ENCODE measurements at places on chromosomes 2 and 18. TPM values are rescaled to one million over a fixed set of nuclear protein-coding genes. Genes with fewer than 3 reads are reported as not detected.

The IGFBP2 gene
- 10.6 TPM for total RNA-seq

The KCNK3 gene
- total RNA-seq: not detected

The CFC1 gene
- total RNA-seq: not detected

The GNAL gene
- total RNA-seq: 0.16 TPM

The PEX13 gene
- 13.7 TPM for total RNA-seq

The SANBR gene
- 17.4 TPM for total RNA-seq

The MAL gene
- not detected for total RNA-seq

The RNF152 gene
- 12.8 TPM for total RNA-seq

The CAPN14 gene
- total RNA-seq: 0.16 TPM

The AKAIN1 gene
- not detected for total RNA-seq

The FAHD2B gene
- total RNA-seq: 2.5 TPM

The SERPINB3 gene
- not detected for total RNA-seq

The BOLL gene
- total RNA-seq: not detected

The IL1R1 gene
- total RNA-seq: 152 TPM

The SPATA3 gene
- not detected for total RNA-seq

The RAD51AP2 gene
- not detected for total RNA-seq

The TEKT4 gene
- not detected for total RNA-seq

The KIAA2012 gene
- not detected for total RNA-seq

The CHN1 gene
- 3.3 TPM for total RNA-seq

The IL36RN gene
- not detected for total RNA-seq

The SPIRE1 gene
- 43.4 TPM for total RNA-seq

The VSNL1 gene
- 0.90 TPM for total RNA-seq

The METTL4 gene
- total RNA-seq: 22.1 TPM

The GALNT13 gene
- 0.45 TPM for total RNA-seq

The LYG1 gene
- total RNA-seq: 0.09 TPM

The CDK15 gene
- 4.5 TPM for total RNA-seq

The ZCCHC2 gene
- total RNA-seq: 12.8 TPM

The RIT2 gene
- total RNA-seq: not detected

The RUFY4 gene
- total RNA-seq: not detected

The BCS1L gene
- total RNA-seq: 33.3 TPM

The LHCGR gene
- total RNA-seq: not detected

The CAVIN2 gene
- total RNA-seq: 24.1 TPM

The SPDYA gene
- total RNA-seq: 6.5 TPM

The GPBAR1 gene
- total RNA-seq: not detected

The COBLL1 gene
- total RNA-seq: 25.3 TPM

The SERPINB11 gene
- not detected for total RNA-seq

The AFTPH gene
- total RNA-seq: 23.6 TPM

The GALNT3 gene
- 3.1 TPM for total RNA-seq

The FSHR gene
- not detected for total RNA-seq

The DNAJC5G gene
- total RNA-seq: not detected

Measured in fibroblast of the aortic adventitia (primary cell).